ENCODE measurements at places on chromosomes 16 and 17. TPM values are rescaled to one million over a fixed set of nuclear protein-coding genes. Genes with fewer than 3 reads are reported as not detected.
A peak's percentile ranks its signal among the peaks of the same experiment; 100 is the strongest.

GRCh38 chr17:43430936-43431713 is 32.3 kb downstream of the ARL4D start:
- DNase-seq = no peak

Gene OR3A3
- polyA plus RNA-seq = not detected

- no peak for DNase-seq
Measured at GRCh38 chr16:54589326-54589725, 302.7 kb upstream of the IRX3 start.

Gene CDH3
- polyA plus RNA-seq = 9.8 TPM

Gene GAST
- not detected for polyA plus RNA-seq

Gene OSBPL7
- 5.3 TPM for polyA plus RNA-seq

GRCh38 chr16:87363771-87364455 is 19.7 kb downstream of the FBXO31 start:
- no peak for DNase-seq

- DNase-seq = no peak
Measured at GRCh38 chr17:39960524-39961041, 2.2 kb upstream of the GSDMA start.

DNA sequence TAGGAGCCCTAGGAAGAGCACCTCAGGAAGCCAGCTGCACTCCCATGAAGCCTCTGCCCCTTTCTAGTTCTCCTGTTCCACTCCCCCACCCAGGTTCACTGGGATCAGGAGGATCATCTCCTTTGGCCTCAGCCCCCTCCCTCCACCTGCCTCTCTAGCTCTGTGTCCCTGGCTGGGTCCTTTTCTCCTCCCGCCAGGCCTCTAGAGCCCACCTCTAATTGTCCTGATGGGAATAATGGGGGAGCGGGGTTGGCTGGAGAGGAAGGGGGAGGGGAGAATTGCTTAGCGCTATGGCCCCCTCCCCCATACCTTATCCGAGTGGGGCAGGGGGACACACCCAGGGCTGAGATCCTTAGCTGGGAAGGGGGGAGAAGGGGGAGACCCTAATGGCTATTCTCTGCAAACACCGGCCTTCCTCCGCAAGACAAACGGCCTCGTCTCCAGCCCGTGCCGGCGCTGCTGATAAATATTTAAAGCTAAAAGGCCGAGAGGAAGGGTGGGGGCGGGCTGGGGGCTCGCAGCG is 997 bp downstream of the HOXB7 start:
- peak; percentile 80 for DNase-seq

DNA sequence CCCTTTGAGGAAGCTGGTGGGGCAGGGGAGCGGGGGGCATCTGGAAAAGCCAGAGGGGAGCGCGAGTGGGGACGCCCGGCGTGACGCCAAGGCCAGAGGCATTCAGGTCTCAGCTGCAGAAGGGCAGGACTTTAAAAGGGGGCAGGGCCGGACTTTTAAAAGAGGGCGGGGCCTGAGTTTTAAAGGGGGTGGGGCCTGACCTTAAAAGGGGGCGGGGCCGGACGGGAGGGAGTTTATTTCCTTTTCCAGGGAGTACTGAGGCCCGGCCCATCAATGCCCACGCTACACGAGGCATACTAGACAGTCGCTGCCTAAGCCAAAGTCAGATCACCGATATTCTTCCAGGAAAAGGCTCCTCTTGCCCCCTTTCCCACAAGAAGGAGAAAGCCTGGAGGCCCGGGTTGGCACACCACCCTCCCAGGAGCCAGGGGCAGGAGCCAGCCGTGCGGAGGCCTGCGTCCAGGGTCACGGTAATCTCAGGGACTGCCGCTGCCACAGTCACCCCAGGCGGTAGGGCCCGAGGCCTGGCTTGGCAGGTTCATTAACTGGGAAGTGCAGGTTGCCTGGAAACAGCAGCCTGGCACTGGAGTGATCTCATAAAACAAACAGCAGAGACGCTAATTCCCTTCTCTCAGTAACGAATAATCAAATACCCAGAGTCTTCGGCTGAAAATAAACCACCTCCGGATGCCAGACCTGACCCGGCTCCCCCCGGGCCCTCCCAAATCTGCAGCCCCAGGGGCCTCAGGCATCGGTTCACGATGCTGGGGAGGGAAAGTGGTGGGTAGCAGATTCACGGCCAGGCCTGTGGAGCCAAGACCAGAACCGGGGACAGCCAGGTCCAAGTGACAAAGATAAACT is 90.7 kb downstream of the TIMM22 start:
- DNase-seq = peak; percentile 91

Gene TBX6
- polyA plus RNA-seq = 0.62 TPM

Gene RAD51C
- 29.3 TPM for polyA plus RNA-seq

- no peak for DNase-seq
Measured at GRCh38 chr16:889586-889985, 81.2 kb downstream of the LMF1 start.

Gene KCNJ18
- polyA plus RNA-seq = not detected

- DNase-seq = no peak
Measured at GRCh38 chr17:74054249-74054648, 149.2 kb upstream of the RPL38 start.

- no peak for DNase-seq
Measured at GRCh38 chr17:2396192-2396567, 4.7 kb downstream of the MNT start.

DNA sequence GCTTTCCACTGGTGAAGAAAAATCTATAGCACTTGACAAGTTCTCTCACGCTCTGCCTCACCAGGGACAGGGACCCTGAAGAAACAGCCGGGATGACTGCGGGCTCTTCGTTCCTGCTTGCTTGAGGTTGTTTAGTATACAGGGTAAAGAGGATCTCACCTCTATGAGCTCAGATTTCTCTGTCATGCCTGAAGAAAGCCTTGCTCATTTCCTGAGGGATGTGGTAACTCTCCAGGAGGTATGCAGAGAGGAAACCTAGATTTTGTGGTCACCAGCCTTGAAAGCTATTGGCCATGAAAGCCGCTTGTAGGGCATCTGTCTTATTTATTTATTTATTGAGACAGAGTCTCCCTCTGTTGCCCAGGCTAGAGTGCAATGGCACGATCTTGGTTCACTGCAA is 23.2 kb downstream of the USP43 start:
- DNase-seq = no peak

- DNase-seq = no peak
Measured at GRCh38 chr16:20720251-20720650, 21.4 kb downstream of the THUMPD1 start.

DNA sequence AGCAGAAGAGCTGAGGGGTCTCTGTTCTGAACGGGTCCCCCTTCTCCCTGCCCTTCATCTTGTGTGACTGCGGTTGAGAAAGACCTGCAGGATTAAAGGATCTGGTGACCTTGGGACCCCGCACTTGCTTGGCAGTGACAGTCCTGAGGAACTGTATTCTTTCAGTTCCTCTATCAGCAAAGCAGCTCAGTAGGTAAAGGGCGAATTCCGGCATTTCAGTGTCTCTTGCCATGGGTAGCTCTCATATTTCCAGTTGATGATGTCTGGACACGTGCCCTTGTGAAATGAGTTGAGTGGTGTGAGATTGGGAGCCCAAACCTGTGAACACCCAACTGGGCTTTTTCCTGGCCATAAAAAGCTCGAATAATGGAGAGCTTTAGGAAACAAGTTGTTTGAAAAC is 135.7 kb downstream of the PRKCA start:
- DNase-seq = no peak

Gene CCL1
- not detected for polyA plus RNA-seq

DNA sequence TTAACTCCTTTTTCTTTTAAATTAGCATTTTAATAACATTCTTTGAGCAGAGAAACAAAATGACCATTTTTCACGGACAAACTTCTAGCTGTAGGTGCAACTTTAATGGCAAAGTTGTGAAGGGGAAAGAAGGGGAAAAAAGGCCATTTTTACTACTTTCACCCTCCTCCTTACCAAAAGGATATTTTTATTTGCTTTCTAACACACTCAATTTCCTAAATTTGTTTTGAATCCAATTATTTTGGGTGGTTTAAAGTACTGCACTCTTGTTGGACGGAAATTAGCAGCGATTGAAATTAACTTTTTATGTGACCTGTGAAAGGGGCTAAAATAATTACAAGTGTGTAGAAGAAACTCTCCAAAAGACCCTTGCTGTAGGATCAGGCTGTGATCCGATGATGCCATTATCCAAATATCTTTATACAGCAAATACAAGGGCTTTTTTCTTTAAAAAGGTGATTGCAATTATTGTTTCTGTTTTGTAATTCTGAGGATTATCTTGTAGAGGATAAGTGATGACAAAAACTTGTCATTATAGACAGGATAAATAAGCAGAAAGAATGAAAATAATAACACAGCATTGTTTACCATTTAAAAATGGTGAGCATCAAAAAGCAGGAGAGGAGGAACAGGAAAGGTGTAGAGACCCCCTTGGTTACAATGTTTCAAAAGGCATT is 42.4 kb downstream of the SNX11 start:
- no peak for DNase-seq

Gene ZMYND15
- 1.3 TPM for polyA plus RNA-seq

DNA sequence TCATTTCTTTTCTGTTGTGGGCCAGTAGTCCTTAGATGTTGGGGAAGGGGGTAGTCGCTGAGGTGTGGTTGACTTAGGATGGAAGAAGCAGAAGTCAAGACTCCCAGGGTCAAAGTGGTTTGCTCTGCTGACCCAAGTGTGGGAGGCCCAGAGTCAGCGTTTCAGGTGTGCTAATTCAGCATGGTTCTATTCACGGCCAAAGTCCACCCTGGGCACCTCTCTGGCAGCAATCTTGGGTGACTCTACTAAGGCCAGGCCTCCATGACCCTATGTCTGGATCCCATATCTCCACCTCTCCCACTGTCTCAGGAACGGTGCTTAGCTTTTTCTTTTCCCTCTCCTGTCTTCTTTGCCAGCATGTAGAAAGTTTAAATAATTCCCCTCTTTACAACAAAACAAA is 32.9 kb downstream of the MAPT start:
- DNase-seq = no peak

GRCh38 chr16:85730186-85730465 is 20.8 kb downstream of the C16orf74 start:
- no peak for DNase-seq

GRCh38 chr17:30405161-30405560 is 26.4 kb downstream of the CPD start:
- no peak for DNase-seq

- no peak for DNase-seq
Measured at GRCh38 chr16:1049113-1049975, 23.2 kb upstream of the SSTR5 start.

DNA sequence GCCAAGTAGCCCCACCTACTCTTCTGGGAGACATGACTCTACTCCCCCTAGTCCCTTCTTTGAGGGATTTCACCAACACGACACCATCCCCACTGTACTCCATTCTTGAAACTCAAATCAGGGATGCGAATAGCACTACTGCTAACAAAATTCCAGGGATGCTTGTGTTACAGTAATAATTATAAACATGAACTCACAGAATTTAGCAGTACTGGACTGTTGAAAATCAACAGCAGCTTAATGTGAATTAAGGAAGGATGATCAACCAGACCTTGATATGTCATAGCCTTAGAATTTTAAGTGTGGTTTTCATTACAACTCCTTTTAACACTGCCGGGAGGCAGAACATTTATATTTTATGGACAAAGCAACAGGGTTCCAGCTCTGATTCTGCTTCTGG is 37.9 kb downstream of the AMFR start:
- DNase-seq = no peak

DNA sequence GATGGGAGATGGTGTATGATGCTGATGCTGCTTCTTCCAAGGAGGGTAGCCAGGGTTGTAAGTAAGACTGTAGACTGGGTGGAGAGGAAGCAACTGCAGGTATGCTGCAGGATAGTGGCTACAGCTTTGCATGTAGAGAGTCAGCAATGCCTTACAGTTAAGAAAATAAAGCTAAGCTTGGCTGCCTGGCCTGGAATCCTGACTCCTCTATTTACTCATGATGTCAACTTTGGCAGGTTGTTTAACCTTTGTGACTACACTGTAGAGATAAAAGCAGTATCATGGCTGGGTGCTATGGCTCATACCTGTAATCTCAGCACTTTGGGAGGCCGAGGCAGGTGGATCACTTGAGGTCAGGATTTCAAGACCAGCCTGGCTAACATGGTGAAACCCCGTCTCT is 301.6 kb upstream of the RBFOX1 start:
- no peak for DNase-seq

GRCh38 chr17:17809531-17810083 is 27.2 kb downstream of the SREBF1 start:
- peak; percentile 76 for DNase-seq

GRCh38 chr17:1179112-1179817 is 516 bp downstream of the ABR start:
- DNase-seq = peak; percentile 65

Gene SLC7A5
- 17.0 TPM for polyA plus RNA-seq

DNA sequence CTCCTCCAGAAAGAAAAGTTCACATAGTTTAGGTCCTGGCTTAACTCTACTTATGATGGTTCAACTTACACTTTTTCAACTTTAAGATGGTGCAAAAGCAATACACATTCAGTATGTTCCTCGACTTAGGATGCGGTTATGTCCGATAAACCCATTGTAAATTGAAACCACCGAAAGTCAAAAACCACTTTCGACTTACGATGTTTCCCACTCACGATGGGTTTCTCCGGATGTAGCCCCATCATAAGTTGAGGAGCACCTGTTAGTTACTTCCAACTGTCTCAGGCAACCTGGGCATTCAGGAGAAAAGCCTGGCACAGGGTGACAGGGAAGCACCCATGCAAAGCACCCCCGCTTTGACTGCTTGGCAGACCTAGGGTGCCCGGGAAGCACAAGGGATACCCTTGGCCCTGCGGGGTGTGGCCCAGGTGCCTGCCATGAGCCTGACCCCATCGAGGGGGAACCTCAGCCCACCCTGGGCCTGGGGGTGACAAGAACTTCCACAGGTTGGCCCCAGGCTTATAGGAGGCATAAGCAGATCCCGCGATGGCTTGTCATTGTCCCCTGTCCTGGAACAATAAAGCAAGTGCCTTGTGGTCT is 14.0 kb downstream of the UNC119 start:
- no peak for DNase-seq

DNA sequence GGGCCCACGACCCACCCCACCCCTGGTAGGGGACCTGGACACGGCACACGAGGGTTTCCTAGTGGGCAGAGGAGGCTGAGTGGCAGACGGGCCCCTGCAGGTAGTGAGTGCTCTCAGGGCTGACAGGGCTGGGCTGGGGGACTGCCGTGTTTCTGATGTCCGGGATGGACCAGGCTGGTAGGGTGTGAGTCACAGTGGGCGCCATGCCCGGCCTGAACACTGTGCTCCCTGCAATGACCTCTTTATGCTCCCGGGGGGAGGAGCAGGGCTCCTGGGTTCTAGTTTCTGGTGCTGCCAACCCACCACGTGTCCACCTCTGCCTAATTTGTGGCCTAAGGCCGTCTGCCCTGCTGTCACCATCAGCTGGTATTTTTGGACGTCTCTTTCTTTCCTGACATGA is 26.3 kb downstream of the ARHGAP23 start:
- no peak for DNase-seq

GRCh38 chr16:81565321-81566028 is 120.9 kb downstream of the CMIP start:
- DNase-seq = no peak

Gene TP53TG3F
- not detected for polyA plus RNA-seq

Measured in kidney (tissue), 22 donors.